ENCODE measurements at places on chromosomes 1 and 21.

- no peak for DNase-seq
Measured at GRCh38 chr1:23210963-23211362, 6.3 kb downstream of the HTR1D start.

DNA sequence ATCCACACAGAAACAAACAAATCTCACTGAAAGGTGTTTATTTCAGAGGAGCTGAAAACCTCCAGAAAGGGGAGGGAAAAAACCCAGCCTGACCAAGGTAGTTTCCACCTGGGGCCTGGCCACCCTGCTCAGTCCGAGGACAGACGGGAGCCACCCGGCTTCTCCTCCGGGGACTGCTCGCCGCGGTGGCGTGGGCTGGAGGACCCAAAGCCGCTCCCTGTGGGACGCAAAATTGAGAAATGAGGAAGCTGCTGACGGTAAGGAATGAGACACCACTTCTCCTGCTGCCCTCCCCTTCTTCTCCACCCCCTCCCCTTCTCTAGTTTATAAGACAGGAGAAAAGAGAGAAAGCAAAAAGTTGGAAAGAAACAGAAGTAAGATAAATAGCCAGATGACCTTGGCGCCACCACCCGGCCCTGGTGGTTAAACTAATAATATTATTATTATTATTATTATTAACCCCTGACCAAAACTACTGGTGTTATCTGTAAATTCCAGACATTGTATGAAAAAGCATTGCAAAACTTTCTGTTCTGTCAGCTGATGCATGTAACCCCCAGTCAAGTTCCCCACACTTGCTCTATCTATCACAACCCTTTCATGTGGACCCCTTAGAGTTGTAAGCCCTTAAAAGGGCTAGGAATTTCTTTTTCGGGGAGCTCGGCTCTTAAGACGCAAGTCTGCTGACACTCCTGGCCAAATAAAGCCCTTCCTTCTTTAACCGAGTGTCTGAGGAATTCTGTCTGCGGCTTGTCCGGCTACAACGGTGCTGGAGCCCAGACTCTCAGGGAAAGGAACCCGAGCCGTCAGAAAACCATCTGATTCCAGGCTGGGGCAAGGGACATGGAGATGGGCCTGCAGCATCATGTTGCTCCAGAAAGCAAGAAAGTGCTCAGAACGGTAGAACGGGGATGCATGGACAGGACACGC, 12.5 kb downstream of the ITGB2 start:
- DNase-seq, result no peak

- no peak for DNase-seq
Measured at GRCh38 chr21:35477622-35478021, 428.5 kb upstream of the RUNX1 start.

DNA sequence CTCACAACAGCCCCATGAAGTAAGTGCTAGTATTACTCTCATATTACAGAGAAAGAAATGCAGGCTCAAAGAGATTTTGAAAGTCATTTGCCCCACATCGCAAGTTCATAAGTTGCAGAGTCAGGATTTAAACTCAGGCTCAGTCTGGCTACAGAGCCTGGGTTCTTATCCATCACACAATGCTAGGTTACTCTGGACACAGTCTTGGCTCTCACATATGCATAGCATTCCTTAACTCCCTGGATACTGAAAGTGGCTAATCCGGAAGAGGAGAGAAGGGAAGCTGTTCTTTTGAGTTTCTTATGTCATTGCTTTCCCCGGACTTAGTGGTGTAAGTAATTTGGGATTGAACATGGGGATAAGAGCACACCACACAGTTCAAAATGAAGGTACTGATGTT, 357.4 kb upstream of the PLXNA2 start:
- DNase-seq, result no peak

- no peak for DNase-seq
Measured at GRCh38 chr1:178536844-178537371, 24.0 kb downstream of the TEX35 start.

- no peak for DNase-seq
Measured at GRCh38 chr1:46690931-46691421, 19.3 kb downstream of the TEX38 start.

DNA sequence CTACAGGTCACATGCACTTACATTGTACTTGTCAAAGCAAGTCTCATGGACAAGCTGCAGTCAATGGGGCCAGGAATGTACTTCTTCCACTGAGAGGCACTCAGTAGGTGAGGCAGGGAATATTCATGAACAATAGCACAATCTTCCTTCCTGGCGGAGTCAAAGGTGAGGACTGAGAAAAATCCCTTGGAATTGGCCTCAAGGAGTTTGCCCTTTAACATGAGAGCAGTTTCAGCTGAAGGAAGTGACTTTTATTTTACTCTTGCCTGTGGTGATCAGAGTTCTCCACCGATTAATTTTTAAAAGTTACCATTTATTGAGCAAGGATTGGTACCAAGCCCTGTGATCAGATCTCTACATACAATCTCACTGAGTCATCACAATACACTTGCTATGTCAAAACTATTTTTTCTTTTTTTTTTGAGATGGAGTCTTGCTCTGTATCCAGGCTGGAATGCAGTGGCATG, 11.2 kb upstream of the AK2 start:
- DNase-seq, result no peak

DNA sequence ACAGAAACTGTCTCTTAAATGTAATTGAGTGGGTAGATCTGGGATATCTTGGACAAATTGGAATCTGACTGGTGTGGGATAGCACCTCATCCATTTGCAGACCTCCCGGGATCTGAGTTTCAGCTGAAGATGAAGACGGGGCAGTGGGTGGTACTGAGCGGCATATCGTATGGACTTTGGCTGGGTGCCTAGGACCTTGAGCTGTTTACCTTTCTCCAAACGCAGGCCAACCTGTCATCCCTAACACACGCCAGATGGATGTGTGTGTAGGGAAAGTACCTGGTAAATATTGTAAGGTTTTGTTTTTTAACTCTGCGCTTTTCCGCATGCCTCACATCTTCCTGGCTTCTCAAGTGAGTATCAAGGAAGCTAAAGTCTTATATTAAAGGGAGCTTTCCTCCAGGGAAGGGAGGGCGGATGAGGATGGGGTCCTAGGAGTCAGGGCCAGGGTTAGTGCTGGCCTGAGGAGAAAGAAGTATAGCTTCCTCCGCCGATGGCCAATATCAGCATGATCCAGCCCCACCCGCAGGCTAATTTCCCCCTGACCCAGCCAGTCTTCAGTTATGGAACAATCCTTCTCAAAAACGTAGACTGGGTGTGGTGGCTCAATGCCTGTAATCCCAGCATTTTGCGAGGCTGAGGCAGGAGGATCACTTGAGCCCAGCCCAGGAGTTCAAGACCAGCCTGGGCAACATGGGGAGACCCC, 26.2 kb downstream of the ATP8B2 start:
- no peak for DNase-seq

- DNase-seq, result no peak
Measured at GRCh38 chr1:109882288-109883245, 28.1 kb upstream of the CSF1 start.

- DNase-seq, result no peak
Measured at GRCh38 chr1:923131-923990, at the start of gene SAMD11. TSS of gene SAMD11 (plus strand) at chr1:923923. CDS start at chr1:924432, 509 bp downstream.

DNA sequence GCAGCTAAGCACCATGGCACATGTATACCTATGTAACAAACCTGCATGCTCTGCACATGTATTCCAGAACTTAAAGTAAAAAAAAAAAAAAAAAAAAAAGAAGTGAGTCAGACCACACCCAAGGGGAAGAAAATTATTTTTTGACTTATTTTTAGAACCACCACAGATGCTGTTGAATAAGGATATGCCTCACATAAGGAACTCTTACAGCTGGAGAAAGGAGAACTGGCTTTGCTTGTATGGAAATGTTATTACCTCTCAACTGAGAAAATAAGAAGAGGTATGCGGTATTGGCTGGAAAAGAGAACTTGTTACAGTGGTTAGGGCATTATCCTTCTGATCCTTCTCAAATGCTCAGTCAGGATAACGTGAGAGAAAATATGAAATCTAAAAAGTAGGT, 27.5 kb upstream of the FCER1A start:
- DNase-seq, result no peak

DNA sequence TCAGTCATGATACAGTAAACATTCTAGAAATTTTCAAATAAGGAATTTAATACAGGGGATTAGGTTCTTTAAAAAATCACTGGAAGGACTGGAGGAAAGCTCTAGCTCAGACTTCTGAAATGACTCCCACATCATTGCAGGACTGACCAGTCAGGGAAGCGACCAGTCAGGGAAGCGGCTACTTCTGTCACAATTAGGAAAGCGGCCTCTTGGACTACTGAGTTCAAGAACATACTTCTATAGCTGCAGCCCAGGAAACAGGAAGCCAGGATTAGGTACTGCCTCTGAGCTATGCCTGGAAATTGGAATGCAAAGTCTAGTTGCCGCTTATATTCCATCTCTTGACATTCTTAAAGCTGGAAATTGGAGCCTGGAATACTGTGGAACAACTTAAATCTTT, 45.5 kb downstream of the USP25 start:
- no peak for DNase-seq

DNA sequence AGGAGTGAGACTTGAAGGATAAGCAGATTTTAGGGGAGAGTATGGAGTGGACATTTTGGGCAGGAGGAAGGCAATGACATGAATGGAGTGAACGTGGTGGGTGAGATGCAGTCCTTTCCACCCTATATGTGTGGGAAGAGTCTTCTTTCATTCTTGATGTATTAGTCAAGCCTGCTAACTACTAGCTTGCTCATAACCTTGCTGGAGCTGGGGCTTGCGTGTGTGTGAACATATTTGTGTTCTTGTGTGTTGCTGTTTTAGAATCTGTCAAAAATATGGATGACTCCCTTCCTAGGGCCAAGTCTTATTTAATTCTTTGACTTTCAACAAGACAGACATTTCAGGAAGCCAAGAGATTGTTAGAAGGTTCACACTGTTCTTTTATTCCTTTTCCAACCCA, 132.7 kb downstream of the UCK2 start:
- no peak for DNase-seq

All from SIG-M5 (cell line).